Ammon's horn (tissue), 1 donor: ENCODE measurements at places on chromosomes 4 and X.

DNA sequence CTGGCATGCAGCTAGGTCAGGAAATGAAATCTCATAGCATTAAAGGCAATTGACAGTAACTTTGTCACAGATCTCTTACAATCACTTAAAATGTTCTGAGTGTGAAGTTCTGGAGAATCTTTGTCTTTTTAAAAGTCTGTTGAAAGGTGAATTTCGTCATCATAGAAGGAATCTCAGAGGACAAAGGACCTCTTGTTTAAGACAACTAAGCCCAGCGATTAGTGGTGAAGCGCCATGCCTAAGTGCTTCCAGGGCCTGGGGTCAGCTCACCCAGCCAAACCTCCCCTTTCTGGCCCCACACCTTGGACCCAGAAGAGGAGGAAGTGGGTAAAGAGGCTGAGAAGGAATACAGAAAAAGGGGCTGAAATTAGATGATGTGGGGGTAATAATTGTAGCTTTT, 8.5 kb downstream of the FRMD7 start:
- no peak for DNase-seq

DNA sequence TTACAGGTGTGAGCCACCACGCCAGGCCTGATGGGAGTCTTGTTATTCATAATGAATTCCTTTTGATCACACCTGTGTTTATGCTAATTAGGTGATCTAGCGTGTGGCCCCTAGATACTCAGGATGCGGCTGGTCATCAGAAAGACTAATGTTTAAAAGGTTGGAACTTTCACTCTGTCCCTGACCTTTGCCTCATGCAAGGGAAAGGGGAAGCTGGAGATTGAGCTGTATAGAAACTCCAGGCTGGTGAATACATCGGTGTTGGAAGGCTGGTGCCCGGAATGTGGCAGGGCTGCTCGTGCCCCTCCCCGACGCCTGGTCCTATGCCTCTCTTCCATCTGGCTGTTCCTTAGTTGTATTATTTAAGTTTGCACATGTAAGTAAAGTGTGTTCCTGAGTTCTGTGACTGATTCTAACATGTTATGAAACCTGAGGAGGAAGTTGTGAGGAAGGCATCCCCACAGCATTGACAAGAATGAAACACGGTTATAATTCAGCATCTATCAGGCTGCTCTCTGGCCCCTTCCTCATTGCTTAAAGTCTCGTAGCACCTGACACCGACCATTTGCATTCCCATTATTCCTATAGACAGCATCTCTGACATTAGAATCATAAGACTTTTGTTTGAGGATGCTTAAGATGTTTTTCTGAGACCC, 28.9 kb downstream of the CASP3 start:
- no peak for DNase-seq

GRCh38 chrX:20595928-20596575, 329.3 kb upstream of the RPS6KA3 start:
- peak; percentile 8 for DNase-seq

DNA sequence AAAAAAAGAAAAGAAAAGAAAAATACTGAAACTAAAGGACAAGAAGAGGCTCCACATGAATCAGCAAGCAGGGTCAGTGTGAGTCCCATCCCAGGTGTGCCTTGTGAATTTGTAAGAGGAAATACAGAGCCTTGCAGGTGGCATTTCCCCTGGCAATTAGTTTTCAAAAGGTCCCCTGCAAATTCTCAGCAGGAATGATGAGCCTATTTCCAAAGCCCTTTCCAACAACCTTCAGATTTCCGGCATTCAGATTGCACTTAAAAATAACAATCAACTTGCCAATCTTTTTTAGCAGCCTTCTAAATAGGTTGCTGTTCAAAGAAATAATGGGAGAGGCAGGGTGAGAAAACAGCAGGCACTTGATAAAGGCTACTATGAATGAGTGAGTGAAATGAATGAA, 66.4 kb upstream of the OR13H1 start:
- DNase-seq: no peak

DNA sequence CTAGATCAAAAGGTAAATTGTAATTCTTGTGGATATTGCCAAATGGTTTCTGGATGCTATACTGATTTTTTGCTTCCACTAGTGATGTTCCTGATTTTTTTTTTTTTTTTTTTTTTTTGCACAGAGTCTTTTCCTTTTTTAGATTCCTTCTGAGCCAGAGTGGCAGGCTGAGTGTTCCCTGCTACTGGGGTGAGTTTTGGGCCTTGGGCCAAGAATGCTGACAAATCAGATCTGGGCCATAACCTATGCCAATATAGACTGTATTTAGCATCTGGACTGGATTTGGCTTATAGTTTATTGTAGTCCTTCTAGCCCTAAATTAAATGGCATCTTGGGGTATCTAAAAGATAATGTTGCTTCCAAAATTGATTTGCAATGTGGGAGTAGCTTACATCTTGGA, 52.8 kb downstream of the REPS2 start:
- no peak for DNase-seq

DNA sequence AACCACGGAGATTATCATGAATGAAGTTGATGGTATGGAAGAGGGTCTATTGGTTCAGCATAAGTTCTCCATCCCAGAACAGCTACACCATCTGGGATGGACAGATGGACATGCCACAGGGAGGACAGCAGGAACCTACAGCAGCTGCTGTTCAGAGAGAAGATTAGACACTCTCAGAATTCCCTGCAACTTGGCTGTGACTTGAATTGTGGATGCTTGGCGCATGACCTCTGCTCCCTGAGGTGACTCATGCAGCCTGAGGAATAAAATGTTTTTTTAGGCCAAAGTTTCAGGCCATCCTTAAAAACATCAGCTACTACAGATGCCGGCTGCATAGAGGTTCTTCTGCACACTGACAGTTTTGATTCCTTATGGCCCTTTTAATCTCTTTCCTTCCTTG, 97.3 kb downstream of the RS1 start:
- DNase-seq: no peak

DNA sequence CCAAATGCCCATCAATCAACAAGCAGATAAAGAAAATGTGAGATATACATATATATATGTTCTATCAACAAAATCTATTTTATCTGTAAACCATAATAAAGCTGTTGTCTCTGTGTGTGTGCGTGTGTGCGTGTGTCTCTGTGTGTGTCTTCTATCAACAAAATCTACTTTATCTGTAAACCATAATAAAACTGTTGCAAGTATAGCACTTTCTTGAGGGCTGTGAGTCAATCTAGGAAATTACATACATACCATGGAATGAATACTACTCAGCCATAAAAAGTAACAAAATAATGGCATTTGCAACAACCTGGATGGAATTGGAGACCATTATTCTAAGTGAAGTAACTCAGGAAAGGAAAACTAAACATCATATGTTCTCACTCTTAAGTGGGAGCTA, 12.5 kb upstream of the PLK4 start:
- DNase-seq: no peak

DNA sequence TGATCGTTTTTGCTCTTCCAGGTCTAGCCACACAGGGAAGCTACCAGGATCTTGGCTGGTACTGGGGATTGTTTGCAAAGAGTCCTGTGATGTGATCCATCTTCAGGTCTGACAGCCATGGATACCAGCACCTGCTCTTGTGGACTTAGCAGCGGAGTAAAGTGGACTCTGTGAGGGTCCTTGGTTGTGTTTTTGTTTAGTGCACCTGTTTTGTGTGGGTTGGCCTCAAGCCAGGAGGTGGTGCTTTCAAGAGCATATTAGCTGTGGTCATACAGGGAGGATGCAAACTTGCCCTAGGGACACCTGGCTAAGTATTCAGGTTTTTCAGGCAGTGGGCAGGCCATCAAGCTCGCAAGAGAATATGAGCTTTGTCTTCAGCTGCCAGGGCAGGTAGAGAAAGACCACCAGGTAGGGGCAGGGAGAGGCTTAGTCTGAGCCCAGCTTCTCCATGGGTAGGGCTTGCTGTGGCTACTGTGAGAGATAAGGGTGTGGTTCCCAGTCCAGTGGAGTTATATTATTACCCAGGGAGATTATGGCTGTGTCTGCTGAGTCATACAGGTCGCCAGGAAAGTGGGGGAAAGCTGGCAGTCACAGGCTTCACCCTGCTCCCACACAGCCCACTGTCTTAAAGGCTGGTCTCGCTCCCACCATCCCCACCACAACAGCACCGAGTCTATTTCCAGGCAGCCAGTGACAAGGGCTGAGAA, 293.7 kb downstream of the PCDH18 start:
- DNase-seq: no peak

DNA sequence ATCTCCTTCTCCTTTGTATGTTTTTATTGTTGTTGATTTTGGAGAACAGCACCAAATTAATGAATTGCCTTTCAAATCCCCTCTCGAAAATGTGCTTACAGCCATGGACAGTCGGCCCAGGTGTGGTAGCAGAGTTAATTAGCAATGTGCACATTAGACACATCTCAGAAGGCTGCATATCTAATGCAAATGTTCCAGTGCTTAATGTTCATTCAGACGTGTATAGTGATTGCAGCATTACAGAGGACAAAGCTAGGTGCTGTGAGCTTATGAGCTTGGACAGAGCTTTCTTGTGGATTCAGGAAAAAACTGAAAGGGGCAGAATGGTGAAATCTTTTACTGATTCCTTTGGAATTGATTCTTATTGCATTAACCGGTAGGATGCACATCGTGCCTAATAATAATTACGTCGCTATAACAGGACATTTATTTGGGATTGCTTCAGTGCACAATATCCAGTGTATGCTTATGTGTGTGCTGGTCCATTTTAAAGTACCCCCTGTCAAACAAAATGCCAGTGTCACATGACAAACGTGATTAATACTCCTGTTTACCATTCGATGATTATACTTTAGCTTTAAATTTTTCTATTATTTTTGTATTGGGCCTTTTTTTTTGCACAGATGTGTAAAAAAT, 552.9 kb upstream of the EPHA5 start:
- peak; percentile 2 for DNase-seq

DNA sequence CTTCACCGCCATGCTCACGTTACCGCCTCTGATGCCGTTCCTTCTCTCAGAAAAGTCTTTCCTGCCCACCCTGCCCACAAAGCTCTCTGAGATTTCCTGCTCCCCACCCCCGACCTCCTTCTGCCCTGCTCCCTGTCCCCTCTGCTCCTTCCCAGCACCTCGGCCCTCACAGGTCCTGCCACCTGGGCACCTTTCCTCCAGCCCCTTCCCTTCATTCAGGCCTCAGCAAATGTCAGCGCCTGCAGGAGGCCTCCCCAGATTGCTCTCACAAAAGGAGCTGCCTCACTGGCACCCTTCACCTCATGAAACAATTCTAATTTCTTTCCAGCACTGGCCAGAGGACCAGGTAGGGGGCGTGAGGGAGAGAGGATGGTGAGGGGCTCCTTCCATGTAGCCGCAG, 33.6 kb upstream of the MXD4 start:
- no peak for DNase-seq

- DNase-seq: no peak
Measured at GRCh38 chr4:100081491-100081890, 108.8 kb downstream of the DDIT4L start.

DNA sequence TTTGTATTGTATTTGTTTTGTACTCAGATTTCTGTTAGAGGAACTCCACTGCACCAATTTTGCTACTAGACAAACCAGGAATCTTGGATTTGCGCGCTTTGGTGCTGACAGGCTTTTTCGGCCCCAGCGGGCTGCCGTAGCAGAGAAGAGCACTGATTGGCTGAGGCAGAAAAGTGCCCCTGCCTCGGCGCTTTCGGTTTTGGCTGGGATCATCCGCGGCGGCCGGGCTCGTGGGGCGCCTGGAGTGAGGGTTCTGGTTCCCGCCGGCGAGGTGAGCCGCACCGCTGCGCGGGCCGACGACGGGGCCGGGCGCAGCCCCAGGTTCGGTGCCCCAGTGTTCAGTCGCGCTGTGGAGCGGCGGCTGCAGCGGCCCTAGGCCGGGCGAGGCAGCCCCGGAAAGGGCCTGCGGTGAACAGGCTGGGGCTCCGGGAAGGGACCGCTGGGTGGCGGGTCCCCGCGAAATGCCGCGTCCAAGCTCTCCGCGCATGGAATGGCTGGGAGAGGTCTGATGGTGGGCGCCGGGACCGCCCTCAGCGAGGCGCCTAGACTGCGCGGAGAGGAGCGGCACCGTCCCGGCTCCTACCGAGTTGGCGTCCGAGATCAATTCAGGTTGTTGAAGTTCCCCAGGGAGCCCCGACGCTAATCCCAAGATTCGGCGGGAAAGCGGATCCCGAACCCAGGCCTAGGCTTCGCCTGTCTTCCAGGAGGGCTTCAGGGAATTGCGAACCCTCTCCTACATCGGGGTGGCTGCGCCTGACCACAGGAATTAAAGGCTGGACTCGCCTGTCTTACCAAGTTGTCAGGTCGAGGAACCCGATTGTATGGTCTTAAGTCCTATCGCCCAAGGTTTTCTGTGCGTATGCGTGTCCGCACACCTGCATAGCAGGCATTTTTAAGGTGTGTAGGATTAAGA, at the start of gene LSM6:
Gene LSM6 (plus strand): TSS at position 178 of the 913 bp plus-strand sequence. CDS start 7,204 bp downstream, outside the sequence.
- DNase-seq: peak; percentile 93

DNA sequence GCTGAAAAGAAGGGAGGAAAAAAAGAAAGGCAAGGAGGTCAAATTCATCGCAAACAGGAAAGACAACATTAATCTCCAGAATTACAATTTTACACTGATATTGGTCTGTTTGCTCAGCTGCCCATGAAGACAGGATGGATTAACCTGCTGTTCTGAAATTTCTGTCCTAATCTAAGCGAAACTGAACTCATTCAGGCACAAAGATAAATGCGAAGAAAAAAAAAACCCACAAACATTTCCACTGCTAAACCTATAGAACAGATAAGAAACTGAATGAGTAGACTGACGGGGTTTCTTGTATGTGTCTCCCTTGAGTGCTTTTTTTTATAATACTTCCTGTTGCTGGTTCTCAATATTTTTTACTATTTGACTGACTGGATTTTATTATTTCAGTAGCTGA, 251.8 kb upstream of the FTHL17 start:
- DNase-seq: no peak

DNA sequence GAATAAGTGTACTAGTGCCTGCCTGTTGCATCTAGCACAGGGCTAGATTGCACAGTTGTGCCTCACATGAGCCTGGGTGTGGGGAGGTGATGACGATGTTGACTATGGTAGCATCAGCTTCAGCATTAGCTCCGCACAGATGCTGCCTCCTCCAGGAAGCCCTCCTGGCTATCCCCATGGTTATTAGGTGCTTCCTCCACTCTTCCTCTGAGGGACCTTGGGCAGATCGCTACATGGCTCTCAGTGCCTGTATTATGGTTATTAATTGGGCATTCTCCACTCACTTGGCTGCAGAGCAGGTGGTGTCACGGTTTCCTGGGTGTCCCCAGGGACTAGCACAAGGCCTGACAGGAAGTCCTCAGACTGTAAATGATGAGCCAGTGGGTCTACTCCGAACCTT, 325.6 kb downstream of the ARHGAP10 start:
- no peak for DNase-seq

GRCh38 chr4:154307451-154307850, 184.1 kb downstream of the DCHS2 start:
- no peak for DNase-seq

DNA sequence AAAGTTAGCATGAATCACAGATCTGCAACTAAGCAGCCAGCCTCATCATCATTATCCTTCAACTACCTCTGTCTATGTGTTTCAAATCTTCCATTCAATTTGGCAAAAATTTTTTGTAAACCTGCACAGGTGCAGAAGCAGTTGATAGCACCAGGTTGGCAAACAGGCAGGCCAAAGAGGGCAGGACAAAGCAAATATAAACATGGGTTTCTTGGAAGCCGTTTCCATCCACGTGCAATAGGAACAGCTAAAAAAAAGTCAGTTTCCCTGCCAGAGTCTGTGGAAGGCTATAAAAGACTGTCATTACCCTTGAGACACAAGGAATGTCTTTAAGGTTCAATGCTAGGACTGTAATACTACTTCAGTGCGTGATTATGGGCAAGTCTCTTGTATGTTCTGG, 253.2 kb downstream of the PDHA2 start:
- no peak for DNase-seq
